ENCODE measurements at places on chromosomes 6 and 20.
A peak's percentile ranks its signal among the peaks of the same experiment; 100 is the strongest.

- DNase-seq, result no peak
Measured at GRCh38 chr20:38191654-38192053, 26.6 kb upstream of the TGM2 start.

- DNase-seq, result peak; percentile 60
Measured at GRCh38 chr6:33126101-33126714, 50.4 kb downstream of the HLA-DPB1 start.

- no peak for DNase-seq
Measured at GRCh38 chr6:128713461-128713860, 169.5 kb upstream of the LAMA2 start.

DNA sequence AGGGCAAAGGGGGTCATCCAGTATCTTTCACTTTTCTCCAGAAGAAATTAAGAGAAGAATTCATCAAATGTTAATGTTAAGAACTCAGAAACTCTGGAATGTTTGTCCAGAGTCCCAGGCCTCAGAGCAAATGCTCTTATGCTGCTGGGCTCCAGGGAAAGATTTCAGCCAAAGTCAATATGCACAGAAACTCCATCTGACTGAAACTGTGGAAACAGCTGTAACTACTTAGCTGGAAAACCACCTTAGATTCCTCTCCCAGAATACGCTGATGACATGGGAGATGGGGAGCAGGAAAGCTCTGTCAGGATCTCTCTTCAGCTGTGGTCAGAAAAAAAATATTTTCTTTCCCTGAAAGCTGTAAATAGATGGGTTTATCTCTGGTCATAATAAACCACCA, 559.6 kb downstream of the RFPL4B start:
- no peak for DNase-seq

DNA sequence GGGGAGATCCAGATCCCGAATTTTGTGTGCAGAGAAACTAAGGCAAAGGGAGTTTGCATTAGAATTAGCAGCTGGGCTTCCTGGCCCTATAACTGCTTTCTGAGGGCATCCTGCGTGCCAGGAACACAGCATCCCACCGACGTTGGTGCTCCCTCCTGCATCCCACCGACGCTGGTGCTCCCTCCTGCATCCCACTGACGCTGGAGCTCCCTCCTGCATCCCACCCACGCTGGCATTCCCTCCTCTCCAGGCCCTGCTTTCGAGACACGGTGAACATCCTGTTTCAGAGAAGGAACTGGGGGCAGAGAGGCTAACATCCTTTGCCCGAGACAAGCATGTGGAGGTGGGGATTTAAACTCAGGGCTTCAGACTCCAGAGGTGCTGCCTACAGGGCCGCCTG, 44.4 kb downstream of the DACT2 start:
- no peak for DNase-seq

DNA sequence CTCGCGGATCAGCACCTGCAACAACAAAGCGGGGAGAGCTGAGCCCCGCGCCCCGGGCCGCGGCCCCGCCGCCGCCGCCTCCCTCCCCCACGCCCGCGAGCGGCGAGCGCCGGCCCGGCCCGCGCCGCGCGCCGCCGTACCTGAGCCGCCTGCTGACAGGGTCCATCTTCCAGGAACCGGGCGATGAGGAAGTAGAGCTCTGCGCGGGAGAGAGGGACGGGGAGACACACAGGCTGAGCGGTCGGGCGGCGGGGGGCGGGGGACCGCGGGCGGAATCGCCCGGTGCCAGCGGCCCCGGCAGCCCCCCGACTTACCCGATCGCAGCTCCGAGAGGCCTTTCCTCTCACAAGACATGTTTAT, 359 bp downstream of the PHIP start:
- DNase-seq, result peak; percentile 45

GRCh38 chr20:17635332-17636244, 46.5 kb downstream of the RRBP1 start:
- no peak for DNase-seq

- no peak for DNase-seq
Measured at GRCh38 chr6:13807696-13808095, 6.7 kb downstream of the MCUR1 start.

- DNase-seq, result peak; percentile 45
Measured at GRCh38 chr6:28225056-28225834, at the start of gene ZSCAN9. TSS of gene ZSCAN9 (plus strand) at chr6:28225275. CDS start at chr6:28227085, 1,810 bp downstream.

- no peak for DNase-seq
Measured at GRCh38 chr20:14829906-14830305, 492.5 kb upstream of the FLRT3 start.

DNA sequence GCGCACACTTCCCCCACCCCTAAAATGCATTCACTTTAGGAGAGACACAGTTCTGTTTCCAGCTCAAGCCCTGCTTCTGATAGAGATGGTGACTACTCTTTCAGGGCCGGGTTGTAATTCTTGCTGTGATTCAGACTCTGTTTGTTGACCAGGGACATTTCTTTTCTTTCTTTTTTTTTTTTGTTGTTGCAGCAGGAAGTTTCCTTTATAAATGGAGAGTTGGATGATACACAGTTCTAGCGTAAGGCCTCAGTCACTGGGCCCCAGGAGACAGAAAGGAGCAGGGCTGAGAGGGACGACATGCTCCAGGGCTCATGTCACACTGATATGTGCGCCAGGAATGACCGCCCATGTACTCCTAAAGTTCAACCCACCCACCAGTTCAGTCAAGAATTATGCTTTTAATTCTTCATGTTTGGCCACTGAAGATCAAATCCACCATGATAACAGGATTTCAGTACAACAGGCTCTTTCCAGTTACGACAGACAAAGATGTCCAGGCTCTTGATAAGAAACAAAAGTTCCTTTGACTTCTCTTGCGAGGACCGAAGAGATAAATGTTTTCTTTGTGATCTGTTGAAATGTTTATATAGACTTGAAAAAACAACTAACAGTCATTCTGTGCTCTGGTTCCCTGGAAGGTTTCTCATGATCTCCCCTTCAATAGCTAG, 142.5 kb downstream of the CD164 start:
- DNase-seq, result no peak

GRCh38 chr6:155400654-155400965, 55.0 kb downstream of the NOX3 start:
- no peak for DNase-seq

DNA sequence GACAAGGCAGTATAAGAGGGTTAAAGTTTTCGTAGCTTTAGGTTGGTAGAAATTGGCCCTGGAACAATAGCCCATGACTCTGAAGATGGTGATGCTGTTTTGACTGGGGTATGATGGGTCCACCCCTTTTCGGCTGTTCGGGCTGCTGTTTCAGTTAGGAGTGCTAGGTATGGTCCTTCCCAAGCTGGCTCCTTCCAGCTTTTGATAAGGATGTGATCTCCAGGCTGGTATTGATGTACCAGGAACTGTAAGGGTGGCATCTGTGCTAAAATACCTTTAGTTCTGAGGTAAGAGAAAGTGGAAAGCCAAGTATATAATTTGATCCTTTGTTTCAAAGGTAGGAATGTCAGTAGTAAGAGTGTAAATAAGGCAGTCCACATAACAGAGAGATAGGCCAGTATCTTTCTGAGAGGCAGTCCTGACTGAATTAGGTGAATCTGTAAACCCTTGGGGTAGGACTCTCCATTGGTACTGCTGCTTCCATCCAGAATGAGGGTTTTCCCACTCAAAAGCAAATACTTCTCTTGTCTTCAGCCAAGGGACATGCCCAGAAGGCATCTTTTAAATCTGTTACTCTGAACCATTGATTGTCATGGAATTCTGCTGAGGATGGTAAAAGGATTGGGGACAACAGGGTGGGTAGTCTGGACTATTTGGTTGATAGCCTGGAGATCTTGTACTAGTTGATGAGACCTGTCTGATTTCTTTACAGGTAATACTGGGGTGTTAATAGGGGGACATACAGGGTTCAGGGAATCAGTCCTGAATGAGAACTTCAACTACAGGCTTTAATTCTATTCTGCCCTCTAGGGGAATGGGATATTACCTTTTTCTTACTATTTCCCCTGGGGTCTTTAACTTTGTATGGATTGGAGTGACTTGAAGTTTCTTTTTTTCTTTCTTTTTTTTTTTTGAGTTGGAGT, 6.1 kb upstream of the ZNFX1 start:
- DNase-seq, result no peak

DNA sequence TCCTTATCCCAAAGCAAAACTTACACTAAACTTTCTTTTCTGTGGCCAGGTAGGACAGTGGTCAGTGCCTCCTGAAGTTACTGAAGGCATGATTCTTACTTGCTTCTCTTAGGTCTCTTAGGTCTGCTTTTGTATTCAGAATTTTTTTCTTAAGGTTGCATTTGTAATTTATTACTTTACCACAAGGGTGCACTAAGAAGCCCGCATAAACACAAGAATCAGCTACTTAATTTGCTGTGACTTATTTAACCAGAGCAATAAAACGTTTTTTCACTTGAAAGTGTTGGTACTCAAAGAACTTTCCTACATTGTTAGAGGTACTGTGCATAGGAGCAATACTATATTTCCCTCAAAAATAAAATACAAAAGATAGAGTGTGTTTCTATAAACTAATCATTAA, 75.4 kb upstream of the LAMA2 start:
- DNase-seq, result no peak

DNA sequence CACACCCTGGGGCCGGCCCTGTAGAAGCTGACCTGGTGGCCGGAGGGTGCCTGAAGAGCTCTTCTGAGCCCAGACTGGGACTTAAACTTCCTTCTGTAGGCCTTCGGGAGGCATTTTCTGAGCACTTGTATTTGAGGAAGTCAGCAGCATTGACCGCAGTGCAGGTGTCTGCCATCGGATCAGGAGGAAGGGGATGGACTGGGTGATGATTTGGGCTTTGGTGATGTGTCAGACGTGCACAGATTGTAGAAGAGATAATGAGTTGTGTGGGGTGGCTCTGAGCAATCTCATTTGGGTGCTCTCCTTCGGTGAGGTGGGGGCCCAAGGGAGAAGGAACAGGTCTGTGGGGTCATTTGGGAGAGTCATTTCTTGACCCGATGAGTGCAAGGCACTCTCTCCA, 150.9 kb downstream of the ARID1B start:
- no peak for DNase-seq

All from activated T-cell treated with anti-CD3 and anti-CD28 coated beads for 48 hours (primary cell).